ENCODE measurements at places on chromosomes 13 and 19.

DNA sequence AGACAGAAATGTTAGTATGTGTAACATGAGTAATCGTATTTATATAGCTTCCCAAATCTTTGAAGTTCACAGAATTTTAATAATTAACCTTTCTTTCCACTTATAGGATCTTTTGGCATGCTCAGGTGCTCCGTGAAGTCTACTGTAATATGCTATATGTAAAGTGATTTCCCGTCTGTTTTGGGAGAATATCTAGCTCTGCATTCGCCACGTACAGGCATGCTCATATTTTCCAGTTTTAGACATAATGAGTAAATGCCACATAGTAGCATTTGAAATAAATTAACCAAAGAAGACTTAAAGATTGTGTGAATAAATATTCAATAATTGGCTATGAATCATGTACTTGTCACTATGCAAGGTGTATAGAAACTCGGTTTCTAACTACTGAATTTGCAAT lies 189.0 kb upstream of the CSNK1A1L start:
- H3K27me3 ChIP-seq, result no peaks in the 10 kb centered on the region
- no peak for DNase-seq
- no peak overlapping the region for H3K27ac ChIP-seq
- no peaks in the 10 kb centered on the region for H3K36me3 ChIP-seq
- H3K4me3 ChIP-seq, result no peak overlapping the region

GRCh38 chr19:30130356-30131122 lies 188.5 kb downstream of the URI1 start:
- H3K4me3 ChIP-seq, result no peak overlapping the region
- H3K4me1 ChIP-seq, result no peaks in the 10 kb centered on the region
- no peaks in the 10 kb centered on the region for H3K27me3 ChIP-seq
- no peaks in the 10 kb centered on the region for H3K36me3 ChIP-seq
- no peak overlapping the region for H3K27ac ChIP-seq

DNA sequence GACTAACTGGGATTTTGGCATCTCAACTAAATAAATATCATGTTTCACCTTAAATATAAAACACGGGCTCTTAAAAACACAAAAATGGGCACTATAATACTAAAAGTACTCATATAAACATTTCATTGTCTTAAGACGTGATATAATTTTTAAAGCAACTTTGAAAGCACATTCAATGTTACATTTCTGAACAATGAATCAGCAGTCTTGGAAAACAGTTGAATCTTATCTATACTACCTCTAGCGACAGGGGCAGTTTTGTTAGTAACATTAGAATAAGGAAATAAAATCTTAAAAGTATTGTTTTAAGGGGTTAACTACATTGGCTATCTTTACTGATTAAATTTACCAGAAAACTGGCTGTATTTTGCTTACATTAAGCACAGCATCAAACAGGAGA lies 156.9 kb downstream of the UGGT2 start:
- no peaks in the 10 kb centered on the region for H3K27me3 ChIP-seq
- no peaks in the 10 kb centered on the region for H3K36me3 ChIP-seq
- H3K4me3 ChIP-seq, result no peak overlapping the region
- DNase-seq, result no peak
- H3K27ac ChIP-seq, result no peak overlapping the region

DNA sequence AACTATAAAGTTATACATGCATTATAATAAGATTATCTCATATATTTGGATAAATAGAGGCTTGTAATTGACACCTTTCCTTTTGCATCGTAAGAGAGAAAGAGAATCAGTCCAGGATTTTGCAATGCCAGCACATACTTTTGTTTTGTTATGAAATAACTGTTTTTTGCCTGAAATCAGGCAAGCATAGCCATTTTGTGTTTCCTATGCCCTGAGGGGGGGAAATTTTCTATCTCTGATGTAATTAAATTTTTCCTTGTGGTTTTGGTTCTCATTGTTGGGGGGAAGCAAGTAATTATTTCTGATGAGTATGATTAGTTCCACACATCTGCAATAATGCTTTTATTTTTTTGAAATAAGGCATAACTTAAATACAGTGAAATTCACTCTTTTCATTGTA lies 229.4 kb downstream of the NDFIP2 start:
- H3K27ac ChIP-seq, result no peak overlapping the region
- no peak for DNase-seq
- no peak overlapping the region for H3K4me3 ChIP-seq
- no peaks in the 10 kb centered on the region for H3K27me3 ChIP-seq

DNA sequence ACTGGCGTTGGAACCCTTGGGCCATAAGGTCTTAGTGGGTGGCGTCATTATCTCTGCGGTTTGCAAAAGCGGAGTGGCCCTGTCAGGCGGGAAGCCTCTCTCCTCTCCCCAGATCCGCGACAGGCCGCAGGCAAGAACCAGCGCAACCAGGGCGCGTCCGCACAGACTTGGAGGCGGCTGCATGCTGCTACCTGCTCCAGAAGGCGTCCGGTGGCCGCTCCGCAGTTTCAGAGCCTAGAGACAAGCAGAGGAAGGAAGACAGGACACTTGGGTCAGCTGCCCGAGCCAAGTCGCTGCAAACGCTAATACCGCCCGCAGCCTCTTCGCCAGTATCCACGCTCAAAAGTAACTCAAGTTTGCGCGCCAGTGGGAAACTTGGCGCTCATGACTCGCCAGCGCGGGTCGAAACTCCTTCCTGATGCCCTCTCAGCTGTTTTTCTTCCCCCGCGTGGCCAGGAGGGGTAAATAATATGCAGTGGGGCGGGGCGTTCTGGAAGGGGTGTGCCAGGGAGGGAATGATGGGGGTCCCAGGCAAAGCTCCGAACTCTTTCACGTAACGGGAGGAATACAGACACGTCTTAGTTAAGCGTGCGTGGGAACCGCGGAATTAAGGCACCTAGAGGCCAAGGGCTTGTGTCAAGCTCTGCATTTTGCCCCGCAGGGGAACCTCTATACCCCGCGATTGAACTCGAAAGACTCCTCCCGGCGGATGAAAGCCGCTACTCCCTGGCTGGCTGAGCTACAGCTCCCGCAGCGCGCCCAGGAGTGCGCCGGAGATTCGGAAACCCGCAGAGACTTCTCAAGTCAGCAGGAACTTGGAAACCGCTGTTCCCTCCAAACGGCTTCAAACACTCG lies at the start of gene EDNRB:
EDNRB (minus strand) TSS at position 441 of the 855 bp plus-strand sequence; CDS start at position 183, 258 bp downstream.
- H3K4me3 ChIP-seq, result peak within 1 kb of the TSS; percentile 62
- no peak for DNase-seq
- no peaks in the 10 kb centered on the region for H3K36me3 ChIP-seq
- no peaks in the 10 kb centered on the region for H3K27me3 ChIP-seq
- H3K27ac ChIP-seq, result peak within 1 kb of the TSS; percentile 32

DNA sequence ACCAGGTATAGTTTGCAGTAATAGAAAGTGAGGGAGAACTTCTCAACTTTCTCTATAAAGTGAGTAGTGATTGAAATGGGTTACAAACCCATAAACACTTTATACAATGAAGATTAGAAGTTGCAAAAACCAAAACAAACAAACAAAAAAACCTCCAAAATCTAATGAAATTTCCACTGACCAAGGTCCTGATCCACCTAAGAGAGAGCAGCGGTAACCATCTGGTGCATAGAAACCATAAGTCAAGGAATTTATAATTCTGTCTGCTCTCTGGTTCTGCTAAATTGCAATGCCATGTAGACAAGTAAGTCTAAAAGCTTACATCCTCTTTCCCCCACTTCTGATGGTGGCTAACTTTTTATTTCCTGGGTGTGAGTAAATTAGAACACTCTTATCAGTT lies 463.4 kb downstream of the EFNB2 start:
- no peaks in the 10 kb centered on the region for H3K4me1 ChIP-seq
- no peaks in the 10 kb centered on the region for H3K27me3 ChIP-seq
- DNase-seq, result no peak
- no peak overlapping the region for H3K4me3 ChIP-seq
- no peaks in the 10 kb centered on the region for H3K36me3 ChIP-seq
- H3K27ac ChIP-seq, result no peak overlapping the region

DNA sequence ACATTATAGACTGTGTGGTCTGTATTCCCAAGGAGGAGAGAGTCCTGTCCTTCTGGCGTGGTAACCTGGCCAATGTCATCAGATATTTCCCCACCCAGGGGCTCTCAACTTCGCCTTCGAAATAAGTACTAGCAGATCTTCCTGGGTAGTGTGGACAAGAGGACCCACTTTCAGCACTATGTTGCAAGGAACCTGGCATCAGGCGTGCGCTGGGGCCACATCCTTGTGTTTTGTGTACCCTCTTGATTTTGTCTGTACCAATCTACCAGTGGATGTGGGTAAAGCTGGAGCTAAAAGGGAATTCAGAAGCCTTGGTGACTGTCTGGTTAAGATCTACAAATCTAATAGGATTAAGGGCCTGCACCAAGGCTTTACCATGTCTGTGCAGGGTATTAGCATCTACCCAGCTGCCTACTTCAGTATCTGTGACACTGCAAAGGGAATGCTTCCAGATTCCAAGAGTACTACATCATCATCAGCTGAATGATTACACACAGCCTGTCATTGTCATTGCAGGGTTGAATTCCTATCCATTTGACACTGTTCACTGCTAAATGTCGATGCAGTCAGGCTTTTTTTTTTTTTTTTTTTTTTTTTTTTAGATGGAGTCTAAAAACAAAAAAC lies 148.0 kb downstream of the PRR20E start:
- H3K4me1 ChIP-seq, result no peaks in the 10 kb centered on the region
- no peaks in the 10 kb centered on the region for H3K36me3 ChIP-seq
- H3K27ac ChIP-seq, result no peak overlapping the region
- H3K27me3 ChIP-seq, result no peaks in the 10 kb centered on the region
- H3K4me3 ChIP-seq, result no peak overlapping the region
- no peak for DNase-seq

DNA sequence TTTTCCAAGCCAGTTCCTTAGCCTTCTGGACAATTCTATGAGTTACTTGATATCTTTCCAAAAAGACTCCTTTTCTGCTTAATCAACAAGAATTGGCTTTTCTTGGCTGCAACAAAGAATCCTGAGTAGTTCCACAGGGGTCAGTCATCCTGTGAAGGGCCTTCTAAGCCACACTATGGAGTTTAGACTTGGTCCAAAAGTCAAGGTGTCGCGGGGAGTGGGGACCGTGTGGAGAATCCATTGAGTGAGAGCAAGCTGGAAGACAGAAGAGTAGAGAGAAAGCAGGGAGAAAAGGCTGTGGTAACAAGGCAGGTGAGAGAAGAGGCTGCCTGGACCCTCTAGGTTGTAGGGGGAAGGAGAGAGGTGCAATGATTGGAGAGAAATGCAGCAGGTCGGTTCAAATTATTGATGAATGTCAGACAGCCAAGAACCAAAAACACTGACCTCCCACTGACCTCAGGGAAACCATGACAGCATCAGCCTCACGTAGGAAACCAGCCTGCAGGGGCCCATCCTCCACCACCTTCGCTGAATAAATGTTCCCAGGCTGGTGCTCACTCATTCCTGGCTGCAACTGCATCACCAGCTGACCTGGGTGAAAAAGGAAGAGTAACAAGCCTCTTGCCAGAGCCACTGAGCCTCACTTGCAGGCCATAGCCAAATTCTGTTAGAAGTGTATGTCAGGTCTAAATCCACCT lies 7.1 kb upstream of the IFT88 start:
- H3K36me3 ChIP-seq, result no peaks in the 10 kb centered on the region
- no peak for DNase-seq
- H3K4me1 ChIP-seq, result no peaks in the 10 kb centered on the region
- H3K27me3 ChIP-seq, result no peaks in the 10 kb centered on the region
- no peak overlapping the region for H3K4me3 ChIP-seq

DNA sequence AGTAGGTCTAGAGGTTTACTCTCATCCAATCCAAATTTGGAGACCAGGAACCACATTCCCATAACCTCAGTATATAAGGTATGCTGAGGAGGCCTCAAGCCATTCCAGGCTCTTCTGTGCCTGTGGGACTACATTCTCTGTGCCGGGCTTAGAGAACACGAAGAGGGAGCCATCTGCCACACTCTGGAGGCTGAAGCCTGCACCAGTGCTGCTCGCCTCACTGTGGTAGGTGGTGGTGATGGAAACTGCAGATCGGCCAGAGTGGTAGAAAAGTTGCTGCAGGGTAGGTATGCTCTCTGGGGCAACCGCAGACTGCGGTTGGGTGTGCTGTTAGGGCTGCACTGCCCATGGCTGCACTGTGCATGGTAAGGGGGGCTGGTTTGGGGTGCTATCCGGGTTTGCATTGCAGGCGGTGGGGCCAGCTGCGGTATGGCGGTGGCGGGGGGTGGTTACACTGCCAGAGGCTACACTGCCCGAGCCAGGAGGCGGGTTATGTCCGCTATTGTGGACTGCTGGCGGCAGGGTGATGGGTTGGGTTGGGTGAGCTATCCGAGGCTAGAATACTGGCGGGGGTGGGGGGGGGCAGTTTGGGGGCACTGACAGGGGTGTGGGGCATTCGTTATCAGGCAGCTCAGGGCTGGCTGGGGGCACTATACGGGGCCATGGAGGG lies 145.0 kb downstream of the TNFRSF19 start:
- no peak overlapping the region for H3K27ac ChIP-seq
- H3K36me3 ChIP-seq, result no peaks in the 10 kb centered on the region
- H3K4me1 ChIP-seq, result no peaks in the 10 kb centered on the region
- H3K27me3 ChIP-seq, result no peaks in the 10 kb centered on the region
- no peak overlapping the region for H3K4me3 ChIP-seq

- H3K4me1 ChIP-seq, result peaks cover 62% of the 10 kb centered on the region
- H3K27ac ChIP-seq, result peak overlapping the region; percentile 52
These were observed 4.9 kb downstream of the NAPA start for GRCh38 chr19:47509973-47510372.

DNA sequence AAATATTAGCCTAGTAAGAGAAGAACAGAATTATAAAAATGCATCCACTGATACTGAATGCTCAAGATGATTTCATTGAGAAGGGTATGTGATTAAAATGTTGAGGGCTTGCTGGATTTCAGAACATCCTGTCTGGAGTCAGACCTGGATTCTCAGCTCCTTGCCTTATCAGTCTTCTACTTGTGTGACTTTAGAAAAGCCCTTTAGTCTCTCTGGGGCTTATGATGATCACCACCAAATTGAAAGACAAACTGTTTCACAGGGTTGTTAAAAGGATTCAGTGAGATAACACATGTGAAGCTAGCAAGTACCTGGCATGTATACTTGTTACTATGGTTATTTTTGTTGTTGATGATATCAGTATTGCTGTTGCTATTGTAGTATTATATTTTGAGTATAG lies 118.4 kb downstream of the GPC6 start:
- no peaks in the 10 kb centered on the region for H3K4me1 ChIP-seq
- no peaks in the 10 kb centered on the region for H3K27me3 ChIP-seq
- DNase-seq, result no peak
- no peak overlapping the region for H3K4me3 ChIP-seq

- no peaks in the 10 kb centered on the region for H3K36me3 ChIP-seq
- H3K4me1 ChIP-seq, result peaks cover 2% of the 10 kb centered on the region
These were observed 581.6 kb upstream of the SGCG start for GRCh38 chr13:22599156-22599555.

GRCh38 chr13:74061926-74062595 lies 72.1 kb downstream of the KLF12 start:
- no peak for DNase-seq
- H3K27me3 ChIP-seq, result no peaks in the 10 kb centered on the region
- H3K27ac ChIP-seq, result peak overlapping the region; percentile 83
- peak overlapping the region; percentile 38 for H3K4me3 ChIP-seq
- no peaks in the 10 kb centered on the region for H3K36me3 ChIP-seq
- H3K4me1 ChIP-seq, result peaks cover 4% of the 10 kb centered on the region
